ENCODE measurements at places on chromosomes 11 and 22. TPM values are rescaled to one million over a fixed set of nuclear protein-coding genes. Genes with fewer than 3 reads are reported as not detected.

Gene ZBTB16
- total RNA-seq: 36.6 TPM

DNA sequence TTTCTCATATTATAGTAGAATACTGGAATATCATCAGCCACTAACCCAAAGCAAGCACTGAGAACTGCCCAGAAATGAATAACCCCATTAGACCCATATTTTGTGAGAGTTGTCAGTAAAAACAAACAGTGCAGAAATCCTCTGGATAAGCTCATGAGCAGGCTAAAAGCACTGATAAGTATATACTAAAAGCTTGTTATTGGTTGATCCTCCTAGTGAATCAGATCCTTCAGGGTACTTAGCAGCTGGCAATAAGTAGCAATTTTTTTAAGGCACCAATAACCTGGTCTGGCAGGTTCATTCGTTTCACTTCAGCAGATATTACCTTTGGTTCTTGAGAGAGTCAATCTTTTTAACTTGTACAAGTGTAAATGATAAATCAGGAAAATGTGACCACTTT, 1.2 kb downstream of the NOX4 start:
- H3K36me3 ChIP-seq: no peaks in the 10 kb centered on the region
- H3K4me1 ChIP-seq: peaks cover 33% of the 10 kb centered on the region
- H3K4me3 ChIP-seq: peak overlapping the region; percentile 90
- no peak overlapping the region for H3K27ac ChIP-seq

DNA sequence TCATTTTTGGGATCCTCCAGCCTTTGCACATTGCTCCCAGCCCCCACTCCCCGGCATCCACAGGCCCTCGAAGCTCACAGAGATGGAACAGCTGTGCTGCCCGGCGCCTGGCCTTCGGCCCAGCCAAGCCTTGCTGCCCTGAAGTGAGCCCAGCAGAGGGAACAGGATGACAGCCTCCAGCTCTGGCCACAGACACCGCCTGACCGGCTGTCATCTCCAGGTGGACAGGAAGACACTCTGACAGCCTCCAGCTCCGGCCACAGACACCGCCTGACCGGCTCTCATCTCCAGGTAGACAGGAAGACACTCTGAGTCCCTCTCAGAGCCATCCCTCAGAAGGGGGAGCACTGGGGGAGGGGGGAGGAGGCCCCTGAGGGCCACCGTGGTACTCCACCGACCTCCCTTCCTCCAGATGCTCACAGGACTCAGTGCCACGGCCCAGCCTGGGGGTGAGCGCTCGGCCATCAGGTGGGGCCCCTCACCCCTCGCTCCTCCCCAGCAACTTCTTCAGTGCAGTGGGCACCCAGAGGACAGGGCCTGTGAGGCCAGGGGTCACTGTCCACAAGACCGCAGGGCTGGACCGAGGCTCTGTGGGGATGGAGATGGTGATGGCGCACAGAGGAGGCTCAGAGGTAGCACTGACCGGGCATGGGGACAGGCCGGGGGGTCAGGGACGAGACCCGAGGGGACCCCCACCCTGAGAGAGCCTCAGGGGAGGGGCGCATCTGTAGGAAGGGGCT, 58.6 kb downstream of the BRD1 start:
- no peak overlapping the region for H3K4me3 ChIP-seq
- H3K36me3 ChIP-seq: peaks cover 9% of the 10 kb centered on the region
- no peak for DNase-seq
- H3K4me1 ChIP-seq: peaks cover 4% of the 10 kb centered on the region

Gene CCDC81
- 2.1 TPM for total RNA-seq

Gene KMT2A
- 86.3 TPM for total RNA-seq

Gene RTN4R
- total RNA-seq: 19.0 TPM

Gene FAM180B
- 0.50 TPM for total RNA-seq

GRCh38 chr11:47259232-47259977, 1.6 kb downstream of the NR1H3 start:
- no peaks in the 10 kb centered on the region for H3K36me3 ChIP-seq
- peak overlapping the region; percentile 69 for H3K4me3 ChIP-seq
- H3K27me3 ChIP-seq: no peaks in the 10 kb centered on the region
- DNase-seq: peak; percentile 35

Gene INPPL1
- 242 TPM for total RNA-seq

GRCh38 chr22:36728505-36728904, 25.0 kb upstream of the CACNG2 start:
- H3K36me3 ChIP-seq: no peaks in the 10 kb centered on the region
- H3K27ac ChIP-seq: no peak overlapping the region

GRCh38 chr11:100709233-100709957, 22.3 kb downstream of the ARHGAP42 start:
- H3K4me1 ChIP-seq: peaks cover 21% of the 10 kb centered on the region
- no peak overlapping the region for H3K4me3 ChIP-seq
- no peaks in the 10 kb centered on the region for H3K27me3 ChIP-seq
- no peak overlapping the region for H3K27ac ChIP-seq
- no peak for DNase-seq

Gene C11orf91
- 0.57 TPM for total RNA-seq

Gene GLB1L3
- total RNA-seq: 0.14 TPM

- H3K4me3 ChIP-seq: no peak overlapping the region
- H3K27me3 ChIP-seq: no peaks in the 10 kb centered on the region
- H3K36me3 ChIP-seq: no peaks in the 10 kb centered on the region
- H3K27ac ChIP-seq: no peak overlapping the region
These were observed 25.3 kb upstream of the FCHSD2 start for GRCh38 chr11:73167363-73167954.

Gene LRRC4C
- 5.5 TPM for total RNA-seq

Data from neural crest cell (in vitro differentiated cells).